Foreskin melanocyte (primary cell): ENCODE measurements at places on chromosomes 3 and 15.

- DNase-seq: no peak
Measured at GRCh38 chr15:77225088-77225487, 154.2 kb upstream of the TSPAN3 start.

DNA sequence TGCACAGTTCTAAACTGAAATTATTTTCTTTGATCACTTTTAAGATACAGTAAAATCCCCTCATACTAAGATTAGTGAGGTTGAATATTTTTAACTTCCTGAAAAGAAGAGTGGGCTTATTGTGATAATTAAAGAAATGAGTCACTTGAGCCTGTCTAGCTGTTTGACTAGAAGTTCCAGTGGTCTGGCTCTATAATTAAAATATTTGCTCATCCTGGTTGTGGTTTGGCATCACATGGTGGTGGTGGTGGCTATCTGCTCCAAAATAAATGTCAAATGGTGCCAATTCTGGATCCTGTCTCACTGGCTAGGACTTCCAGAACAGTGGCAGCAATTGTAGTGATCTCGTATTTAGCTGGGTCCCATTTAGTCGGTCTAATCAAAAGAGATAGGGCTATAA, 8.6 kb upstream of the TEX9 start:
- peak; percentile 97 for DNase-seq

GRCh38 chr3:15653321-15653720, 51.8 kb downstream of the BTD start:
- DNase-seq: no peak

GRCh38 chr15:78859971-78860719, 12.5 kb upstream of the MORF4L1 start:
- DNase-seq: peak; percentile 85

DNA sequence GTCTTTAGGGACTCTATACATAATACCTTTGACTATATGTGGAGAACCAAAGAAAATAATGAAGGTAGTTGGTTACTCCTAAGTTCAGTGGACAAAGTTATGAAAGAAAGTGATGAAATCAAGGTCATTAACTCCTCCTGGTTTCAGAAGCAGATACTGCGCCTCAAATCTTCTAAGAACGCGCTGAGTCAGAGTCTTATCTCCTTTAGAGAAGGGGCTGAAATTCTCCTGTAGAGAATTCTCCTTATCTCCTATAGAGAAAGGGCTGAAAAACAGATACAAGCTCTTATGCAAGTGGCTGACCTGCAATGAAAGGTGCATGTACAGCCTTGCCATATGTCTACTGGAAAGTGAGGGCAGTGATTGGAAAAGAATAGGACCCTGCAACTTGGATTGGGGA, 824.2 kb downstream of the NSUN3 start:
- DNase-seq: no peak

DNA sequence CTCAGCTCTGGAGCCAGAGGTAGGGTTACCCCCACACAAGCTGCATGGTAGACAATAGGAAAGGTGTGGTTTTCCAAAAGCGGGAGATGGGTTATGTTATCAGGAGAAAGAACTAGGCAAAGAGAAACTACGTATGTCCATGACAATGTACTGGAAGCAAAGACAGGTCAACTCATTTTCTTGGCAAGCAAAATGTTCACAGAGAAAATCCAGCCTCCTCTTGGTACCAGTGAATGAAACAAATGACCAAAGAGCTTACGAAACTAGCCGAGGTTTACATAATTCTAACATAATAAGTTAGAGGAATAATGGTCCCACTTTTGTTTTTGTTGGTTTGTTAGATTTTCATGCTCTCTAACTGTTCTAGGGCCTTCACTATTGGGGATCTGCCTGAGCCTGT, 338.1 kb upstream of the TGFBR2 start:
- DNase-seq: no peak

DNA sequence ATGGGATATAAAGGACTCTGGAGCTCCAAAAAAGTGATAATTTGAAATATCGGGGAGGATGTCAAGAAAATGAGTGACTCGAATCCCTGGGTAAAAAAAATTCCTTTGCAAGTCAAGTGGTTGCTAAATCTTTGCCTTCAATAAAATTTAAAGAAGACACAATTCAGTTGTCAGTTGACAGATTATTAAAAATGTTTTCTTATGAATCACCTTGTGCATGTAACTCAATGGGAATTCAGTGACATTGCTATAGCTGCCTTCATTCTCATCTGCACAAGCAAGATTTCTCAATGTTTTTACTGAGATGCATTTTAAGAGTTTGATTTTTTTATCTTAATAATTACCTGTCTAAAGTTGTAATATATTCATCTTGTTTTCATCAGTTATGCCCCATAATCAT, 264.0 kb upstream of the IL12A start:
- no peak for DNase-seq

GRCh38 chr3:165884518-165884917, 47.3 kb upstream of the BCHE start:
- no peak for DNase-seq

DNA sequence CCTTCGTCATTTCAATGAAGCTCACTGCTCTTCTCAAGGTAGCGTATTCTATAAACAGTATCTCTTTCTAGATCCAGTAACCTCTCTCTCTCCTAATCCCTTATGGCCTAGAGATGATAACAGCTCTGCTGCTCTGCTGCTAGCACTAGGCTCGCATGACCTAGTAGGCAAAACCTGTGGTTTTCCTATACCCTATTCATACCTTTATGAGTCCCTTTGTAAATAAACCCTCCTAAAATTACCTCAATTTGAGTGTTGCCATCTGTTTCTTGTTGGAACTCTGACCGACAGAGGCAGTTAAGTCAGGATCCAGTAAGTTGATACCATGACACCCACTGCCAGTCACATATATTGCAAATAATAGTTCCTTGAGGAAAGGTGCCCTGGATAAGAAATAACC, 7.3 kb downstream of the CCDC14 start:
- DNase-seq: no peak

DNA sequence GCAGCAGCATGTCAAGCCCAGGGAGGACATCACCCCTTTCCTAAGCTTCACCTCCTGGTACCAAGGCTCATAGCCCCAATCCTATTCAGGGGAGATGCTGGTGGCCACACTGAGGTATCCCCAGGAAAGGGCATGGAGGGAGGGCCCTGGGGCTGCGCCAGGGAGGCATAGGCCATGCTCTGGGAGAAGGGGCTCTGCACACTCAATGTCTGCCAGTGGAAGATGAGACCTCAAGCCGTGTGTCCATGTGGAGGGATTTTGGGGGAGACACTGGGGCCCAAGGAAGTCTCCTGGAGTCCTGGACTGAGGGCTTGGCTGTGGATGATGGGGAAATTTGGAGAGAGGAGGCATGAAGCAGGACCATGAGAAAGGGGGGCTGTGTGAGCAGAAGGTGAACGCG, 21.2 kb upstream of the PRR23E start:
- DNase-seq: no peak

GRCh38 chr3:99502871-99503270, 135.5 kb upstream of the COL8A1 start:
- DNase-seq: no peak
